Stimulated activated CD8-positive, alpha-beta memory T cell treated with anti-CD3 and anti-CD28 coated beads, Interleukin-4, amount 100 ng/mL, for 1 hour (primary cell): ENCODE measurements at places on chromosomes 7 and 10.

DNA sequence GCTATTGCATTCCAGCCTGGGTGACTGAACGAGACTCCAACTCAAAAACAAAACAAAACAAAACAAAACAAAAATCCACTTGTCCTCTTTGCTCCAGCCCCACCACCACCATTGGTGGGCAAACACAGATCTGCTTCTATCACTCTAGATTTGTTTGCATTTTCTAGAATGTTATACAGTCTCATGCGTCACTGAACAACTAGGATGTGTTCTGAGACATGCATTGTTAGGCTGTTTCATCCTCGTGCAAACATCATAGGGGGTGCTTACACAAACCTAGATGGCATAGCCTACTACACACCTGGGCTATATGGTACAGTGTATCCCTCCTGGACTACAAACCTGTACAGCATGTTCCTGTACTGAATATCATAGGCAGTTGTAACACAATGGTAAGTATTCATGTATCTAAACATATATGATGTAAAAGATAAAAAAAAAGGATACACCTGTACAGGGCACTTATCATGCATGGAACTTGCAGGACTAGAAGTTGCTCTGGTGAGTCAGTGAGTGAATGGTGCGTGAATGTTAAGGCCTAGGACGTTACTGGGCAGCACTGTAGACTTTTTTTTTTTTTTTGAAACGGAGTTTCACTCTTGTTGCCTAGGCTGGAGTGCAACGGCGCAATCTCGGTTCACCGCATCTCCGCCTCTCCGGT is 45.3 kb downstream of the BTBD16 start:
- no peak for DNase-seq

- no peak for DNase-seq
These were observed 146.6 kb downstream of the SH2D4B start for GRCh38 chr10:80684259-80684658.

- DNase-seq: no peak
These were observed 34.3 kb downstream of the JAKMIP3 start for GRCh38 chr10:132100091-132100481.

GRCh38 chr7:133572843-133573242 is 320.0 kb downstream of the EXOC4 start:
- DNase-seq: no peak

- no peak for DNase-seq
These were observed 16.1 kb upstream of the JMJD1C start for GRCh38 chr10:63481815-63482421.

DNA sequence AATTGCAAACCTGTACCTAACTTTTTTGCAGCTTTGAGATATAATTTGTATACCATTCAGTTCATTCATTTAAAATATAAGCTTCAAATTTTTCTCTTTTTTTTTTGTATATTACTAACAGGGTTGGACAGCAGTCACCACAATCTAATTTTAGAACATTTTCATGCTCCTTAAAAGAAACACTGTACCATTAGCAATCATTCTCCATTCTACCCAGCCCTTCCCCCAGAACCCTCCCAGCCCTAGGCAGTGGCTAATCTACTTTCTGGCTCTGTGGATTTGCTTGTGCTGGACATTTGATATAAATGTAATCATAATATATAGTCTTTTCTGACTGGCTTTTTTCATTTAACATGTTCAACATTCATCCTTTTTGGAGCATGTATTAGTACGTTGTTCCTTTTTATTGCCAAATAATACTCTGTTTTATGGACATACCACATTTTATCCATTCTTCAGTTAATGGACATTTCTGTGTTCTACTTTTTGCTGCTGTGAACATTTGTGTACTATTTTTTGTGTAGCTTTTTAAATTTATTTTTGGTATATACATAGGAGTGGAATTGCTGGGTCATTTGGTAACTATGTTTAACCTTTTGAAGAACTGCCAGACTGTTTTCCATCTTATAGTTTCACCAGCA is 40.9 kb upstream of the ST7 start:
- no peak for DNase-seq
